ENCODE measurements at places on chromosomes 7 and 10.

DNA sequence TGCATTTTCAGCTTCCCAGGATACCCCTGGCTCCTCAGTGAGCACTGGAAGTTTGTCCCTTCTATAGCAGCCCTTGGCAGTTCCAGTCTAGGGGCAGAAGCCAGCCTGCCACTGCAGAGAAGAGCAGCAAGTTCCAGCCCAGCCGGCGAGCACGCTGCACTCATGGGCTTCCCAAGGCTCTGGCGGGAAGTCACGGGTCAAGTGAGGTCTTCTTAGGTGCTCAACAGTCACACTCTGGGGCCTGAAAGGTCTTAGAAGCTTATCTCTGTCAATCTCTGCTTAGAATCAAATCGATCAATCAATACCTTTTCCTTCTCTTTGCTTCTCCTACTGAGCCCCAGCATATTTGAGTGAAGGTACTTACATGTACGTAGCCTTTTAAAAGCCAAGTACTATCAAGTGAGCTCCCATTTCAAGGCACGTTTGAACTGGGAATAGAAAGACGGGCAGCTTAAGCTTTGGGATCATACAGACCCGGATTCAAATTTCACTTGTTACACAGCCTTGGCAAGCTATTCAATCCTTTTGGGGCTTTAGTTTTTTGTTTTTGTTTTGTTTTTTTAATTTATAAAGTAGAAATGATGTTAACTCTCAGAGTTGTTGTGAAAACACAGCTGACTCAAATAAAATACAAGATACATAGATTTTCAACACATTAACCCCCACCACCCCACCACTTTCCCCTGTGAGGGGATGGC is 152.6 kb upstream of the KLF14 start:
- DNase-seq = no peak

- no peak for DNase-seq
Measured at GRCh38 chr10:18229826-18230225, 89.6 kb downstream of the CACNB2 start.

DNA sequence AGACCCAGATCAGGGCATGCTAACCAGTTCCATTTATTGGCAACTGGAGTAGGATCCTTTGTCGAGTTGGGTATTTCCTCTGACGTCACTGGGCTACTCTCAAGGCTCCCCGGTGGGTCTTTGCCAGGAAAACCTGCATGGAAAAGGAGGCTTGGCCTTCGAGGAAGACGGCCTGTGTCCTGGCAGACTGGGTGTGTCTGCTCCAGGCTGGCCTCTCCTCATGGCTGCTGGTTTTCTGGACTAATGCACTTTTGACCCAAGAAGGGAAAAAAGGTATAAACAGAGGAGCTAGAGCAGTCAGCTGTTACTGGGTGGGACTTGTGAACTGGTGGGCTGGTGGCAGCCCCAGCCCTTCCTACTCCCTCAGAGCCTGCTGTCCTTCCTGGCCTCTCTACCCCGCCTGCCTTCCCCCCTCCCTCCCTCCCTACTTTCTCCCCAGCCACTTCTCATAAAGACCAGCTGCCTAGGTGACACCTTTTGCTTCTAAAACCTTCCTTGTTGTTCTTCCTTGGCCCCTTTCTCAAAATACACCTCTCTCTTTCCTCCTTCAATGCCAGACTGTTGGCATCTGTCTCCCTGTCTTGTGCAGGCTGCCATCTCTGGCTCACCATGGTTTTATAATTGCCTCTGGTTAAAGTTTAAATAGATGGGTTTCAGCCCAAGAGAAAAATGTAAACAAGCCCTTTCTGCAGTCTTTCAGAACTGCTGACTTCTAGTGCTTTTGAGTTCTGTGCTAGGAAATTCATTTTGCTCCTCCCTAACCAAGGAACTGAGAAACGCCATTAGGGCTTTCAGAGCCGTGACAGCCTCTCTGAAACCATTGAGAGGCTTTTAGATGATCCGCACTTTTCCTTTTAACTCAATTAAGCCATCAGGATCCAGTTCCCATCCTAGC is 101.8 kb upstream of the MKLN1 start:
- DNase-seq = no peak

DNA sequence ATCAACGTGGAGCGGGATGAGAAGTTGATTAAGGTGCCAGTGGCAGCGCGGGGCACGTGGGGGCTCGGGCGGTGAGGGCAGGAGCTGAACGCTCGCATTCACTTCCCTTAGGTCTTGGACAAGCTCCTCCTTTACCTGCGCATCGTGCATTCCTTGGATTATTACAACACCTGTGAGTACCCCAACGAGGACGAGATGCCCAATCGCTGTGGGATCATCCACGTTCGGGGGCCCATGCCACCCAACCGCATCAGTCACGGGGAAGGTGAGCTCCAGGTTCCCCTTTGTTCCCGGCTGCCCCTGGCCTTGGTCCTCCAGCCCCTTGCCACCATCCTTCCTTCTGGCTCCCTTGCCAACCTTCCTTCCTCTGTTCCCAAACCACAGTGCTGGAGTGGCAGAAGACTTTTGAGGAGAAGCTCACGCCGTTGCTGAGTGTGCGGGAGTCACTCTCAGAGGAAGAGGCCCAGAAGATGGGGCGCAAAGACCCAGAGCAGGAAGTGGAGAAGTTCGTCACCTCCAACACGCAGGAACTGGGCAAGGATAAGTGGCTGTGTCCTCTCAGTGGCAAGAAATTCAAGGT is 2.5 kb downstream of the UFSP1 start:
- no peak for DNase-seq

GRCh38 chr7:45035893-45036292 is 35.9 kb downstream of the CCM2 start:
- DNase-seq = no peak

DNA sequence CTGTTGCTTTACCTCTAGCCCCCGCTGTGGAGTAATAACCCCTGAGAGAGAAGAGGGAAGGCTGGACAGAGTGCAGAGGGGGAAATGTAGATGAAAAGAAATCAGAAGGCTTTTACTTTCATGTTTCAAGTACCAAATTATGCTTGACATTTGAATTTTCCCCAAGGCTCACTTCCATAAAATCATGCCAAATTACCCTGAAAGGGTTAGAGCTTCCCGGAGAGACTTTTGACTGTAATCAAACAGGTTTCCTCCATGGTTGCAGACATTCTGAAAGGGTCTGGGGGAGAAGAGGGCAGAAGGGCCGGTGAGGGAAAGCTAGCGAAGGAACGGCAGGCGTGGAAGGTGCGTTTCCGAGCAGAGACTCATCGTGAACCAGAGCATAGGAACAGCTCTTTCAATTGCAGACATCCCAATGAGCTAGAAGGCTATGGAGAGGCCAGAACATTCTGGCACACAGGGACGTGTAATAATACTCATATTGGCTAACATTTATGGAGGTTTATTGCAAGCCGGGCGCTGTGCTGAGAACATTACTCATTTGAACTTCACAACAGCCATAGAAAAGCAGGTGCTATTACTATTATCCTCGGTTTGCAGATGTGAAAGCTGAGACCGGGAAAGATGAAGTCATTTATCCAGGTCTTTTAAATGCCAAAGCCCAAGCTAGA is 620.8 kb upstream of the AUTS2 start:
- DNase-seq = no peak

DNA sequence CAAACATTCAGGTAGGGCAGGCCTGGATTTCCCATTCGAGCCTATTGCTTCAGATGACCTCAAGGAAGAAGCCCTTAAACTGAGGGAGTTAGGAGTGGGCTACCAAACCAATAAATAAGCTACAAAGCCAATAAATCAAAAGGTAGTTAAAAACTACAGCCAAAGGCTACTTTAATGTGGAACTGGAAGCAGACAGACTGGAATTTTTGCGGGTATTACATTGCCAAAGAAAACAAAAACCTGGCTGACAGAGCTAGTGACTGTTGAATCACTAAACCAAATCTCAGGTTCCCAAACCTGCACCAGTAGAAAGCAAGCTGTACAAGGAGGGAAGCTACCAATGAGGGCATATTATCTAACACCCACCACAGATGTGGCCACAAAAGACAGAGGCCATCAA is 315.6 kb downstream of the GRM8 start:
- no peak for DNase-seq

- no peak for DNase-seq
Measured at GRCh38 chr7:121796936-121797656, 75.9 kb upstream of the PTPRZ1 start.

DNA sequence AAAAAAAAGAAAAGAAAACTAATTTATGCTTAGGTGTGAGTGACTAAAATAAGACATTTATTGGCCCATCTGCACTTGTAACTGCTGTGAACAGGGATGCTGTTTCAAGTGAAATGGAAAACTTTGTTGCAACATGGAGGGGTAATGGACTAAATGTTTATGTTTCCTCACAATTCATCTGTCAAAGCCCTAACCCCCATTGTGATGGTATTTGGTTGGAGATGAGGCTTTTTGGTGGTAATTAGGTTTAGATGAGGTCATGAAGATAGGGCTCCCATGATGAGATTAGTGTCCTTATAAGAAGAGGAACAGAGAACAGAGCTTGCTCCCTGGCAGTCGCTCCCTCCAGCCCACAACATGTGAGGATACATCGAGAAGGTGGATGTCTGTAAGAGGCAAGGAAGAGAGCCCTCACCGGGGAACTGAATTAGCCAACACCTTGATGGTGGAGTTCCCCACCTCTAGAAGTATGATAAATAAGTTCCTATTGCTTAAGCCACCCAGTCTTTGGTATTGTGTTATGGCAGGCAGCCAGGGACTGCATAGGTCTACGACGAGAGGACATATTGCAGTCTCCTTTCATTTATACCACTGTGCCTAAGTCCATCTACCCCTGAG is 28.6 kb upstream of the VCL start:
- no peak for DNase-seq

DNA sequence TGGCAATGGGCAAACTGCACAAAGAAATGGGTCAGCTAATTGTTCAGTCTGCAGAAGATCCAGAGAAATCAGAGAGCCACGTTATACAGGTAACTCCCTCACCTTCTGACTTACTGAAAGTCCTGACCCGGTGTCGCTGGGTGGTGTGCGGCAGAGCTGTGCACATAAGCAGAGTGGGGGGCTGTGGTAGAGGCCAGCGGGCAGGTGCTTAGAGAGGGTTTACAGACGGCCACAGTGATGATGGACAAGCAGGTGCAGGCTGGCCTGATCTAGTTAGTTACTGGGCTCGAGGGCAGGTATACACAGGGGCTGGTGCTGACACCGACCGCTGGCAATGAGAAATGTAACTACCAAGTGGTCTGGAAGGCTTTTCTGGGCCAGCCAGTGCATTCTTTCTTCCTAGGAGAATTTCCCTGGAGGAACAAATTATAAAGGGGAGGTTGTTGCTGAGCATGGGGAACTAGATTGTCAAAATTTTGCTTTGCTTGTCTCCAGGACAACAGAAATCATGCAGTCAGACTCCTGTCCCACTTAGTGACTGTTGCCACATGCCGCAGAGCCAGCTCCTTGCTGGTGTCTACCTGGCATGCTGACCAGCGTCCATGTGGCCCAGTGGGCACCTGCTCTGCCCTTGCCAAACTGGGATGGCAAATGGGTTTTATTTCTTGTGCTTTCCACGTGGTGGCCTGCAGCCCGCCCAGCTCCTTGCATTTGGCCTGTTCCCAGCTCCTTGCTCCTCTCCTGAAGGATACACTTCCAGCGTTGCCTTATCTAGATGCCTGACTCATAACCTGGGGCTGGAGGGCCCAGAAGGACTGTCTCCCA is 28.8 kb downstream of the DENND10 start:
- DNase-seq = no peak

- no peak for DNase-seq
Measured at GRCh38 chr7:102396710-102397019, 502 bp downstream of the PRKRIP1 start.

DNA sequence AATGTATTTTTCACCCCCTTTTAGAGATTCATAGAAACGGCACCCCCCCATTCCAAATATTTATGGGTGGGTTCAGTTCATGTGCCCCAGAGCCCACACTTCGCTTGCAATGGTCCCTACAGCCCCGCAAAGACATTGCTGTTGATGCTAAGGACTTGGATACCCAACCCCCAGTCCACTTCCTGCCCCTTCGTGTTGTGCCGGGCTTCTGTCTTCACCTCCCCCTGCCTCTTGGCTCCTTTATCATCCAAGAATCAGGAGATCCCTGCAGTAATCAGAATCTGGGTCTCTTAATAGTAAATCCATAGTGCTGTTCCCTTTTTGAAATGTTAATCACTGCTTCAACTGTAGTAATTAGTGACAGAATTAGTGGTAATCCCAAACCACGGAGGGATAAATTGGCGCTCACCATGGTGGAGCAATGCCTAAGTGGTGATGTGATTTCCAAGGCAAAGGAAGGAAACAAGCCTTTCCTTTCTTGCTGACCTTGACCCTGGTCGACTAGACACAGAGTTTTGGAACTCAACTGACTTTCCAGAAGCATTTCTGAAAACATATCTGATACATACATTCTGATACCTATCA is 67.7 kb downstream of the HK1 start:
- no peak for DNase-seq

GRCh38 chr10:78194539-78195402 is 161.1 kb downstream of the RPS24 start:
- no peak for DNase-seq

GRCh38 chr7:33742999-33743587 is 162.2 kb upstream of the BMPER start:
- no peak for DNase-seq

GRCh38 chr7:149692056-149692455 is 81.3 kb downstream of the ZNF467 start:
- DNase-seq = no peak

DNA sequence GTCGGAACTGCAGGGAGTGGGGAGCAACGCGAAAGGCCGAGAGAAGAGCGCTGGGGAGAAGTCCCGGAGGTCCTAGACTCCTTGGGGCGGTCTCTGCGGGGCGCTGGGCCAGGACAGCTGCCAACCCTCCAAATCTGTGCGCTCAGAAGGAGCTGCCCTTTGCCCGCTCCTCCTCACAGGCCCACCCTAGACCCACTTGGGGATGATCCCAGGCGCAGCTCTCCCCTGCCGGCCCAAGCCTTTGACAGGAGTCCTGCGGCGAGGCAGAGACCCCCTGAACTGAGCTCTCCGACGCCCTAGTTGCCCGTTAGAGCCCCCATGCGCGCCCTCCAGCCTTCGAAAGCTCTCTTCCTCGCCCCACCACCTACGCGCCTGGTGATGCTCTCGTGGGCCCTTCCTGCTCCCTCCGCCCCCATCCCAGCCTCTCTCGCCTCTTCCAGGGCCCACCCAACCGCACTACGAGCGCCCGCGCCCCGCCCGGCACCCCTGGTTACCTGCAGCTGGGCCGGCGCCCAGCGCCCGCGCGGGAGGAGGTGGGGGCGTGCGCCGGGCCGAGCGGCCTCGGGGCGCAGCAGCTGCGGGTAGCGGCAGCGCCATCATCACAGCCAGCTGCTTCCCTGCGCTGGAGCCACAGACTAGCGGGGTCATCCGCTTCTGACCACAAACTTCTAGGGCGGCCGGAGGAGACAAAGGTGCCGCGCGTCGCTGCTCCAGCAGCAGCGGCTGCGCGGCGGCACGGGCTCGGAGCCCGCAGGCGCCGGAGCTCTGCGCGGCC is 353.4 kb downstream of the DNAJB6 start:
- DNase-seq = no peak

DNA sequence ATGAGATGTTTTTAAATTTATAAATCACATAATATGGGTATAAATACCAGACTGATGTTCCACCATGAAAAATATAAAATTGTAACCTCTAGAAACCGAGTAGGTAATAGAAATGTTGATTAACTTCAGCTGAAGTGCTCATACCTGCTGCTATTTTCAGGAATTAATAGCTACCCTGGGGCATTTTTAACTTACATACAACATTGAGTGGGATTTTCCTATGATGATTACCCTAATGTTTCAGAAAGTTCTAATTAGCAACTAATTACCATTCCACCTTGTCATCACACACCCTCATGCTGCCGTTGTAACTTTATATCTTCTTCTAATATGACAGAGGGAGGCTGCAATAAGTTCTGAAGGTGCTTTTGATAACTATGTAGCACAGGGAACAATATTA is 53.5 kb upstream of the ARHGAP12 start:
- DNase-seq = no peak

- no peak for DNase-seq
Measured at GRCh38 chr10:108104551-108105156, 940.1 kb upstream of the SORCS1 start.

- DNase-seq = no peak
Measured at GRCh38 chr7:85882335-85882734, 695.5 kb upstream of the SEMA3D start.
